ENCODE measurements at places on chromosomes 5 and 9.

DNA sequence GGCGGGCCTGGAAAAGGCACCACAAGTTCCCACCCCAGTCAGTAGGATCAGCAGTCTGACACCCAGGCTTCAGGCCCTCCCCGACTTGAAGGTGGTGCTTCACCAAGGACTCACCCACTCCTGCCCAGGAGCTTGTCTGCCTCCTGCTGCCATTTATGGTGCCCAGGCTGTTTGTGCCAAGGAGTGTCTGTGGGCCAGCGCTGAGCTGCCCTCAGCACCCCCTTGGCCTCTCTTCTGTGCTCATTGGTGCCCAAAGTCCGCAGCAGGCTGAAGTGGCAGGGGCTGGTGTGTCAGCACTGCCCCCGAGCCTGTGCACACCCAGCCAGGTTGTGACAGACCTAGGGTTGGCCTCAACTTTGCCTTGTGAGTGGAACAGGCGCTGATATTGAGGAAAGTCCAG lies 23.5 kb downstream of the JMY start:
- no peak for DNase-seq
- no peaks in the 10 kb centered on the region for H3K27me3 ChIP-seq
- H3K4me1 ChIP-seq, result no peaks in the 10 kb centered on the region
- peaks cover 6% of the 10 kb centered on the region for H3K36me3 ChIP-seq

DNA sequence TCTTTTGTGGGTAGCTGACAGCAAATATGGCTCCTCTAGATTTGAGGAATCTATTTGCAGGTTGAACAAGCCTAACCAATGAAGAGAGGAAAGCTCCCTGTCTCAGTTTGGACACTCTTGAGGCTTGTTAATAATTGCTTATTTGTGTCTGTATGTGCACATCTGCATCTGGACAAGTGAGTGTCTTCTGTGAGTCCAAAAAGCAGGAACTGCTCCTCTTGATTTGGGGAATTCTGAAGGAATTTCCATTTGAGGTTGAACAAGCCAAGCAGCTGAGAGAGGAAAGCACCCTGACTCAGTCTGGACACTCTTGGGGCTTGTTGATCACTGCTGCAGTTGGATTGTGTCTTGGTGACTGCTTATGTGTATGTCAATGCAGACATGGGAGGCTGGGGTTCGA lies 211.6 kb downstream of the DTWD2 start:
- H3K4me3 ChIP-seq, result no peak overlapping the region
- H3K4me1 ChIP-seq, result no peaks in the 10 kb centered on the region
- no peaks in the 10 kb centered on the region for H3K27me3 ChIP-seq
- no peaks in the 10 kb centered on the region for H3K36me3 ChIP-seq

GRCh38 chr9:127121628-127122175 lies 733 bp downstream of the ANGPTL2 start:
- H3K4me3 ChIP-seq, result peak overlapping the region; percentile 92
- peaks cover 7% of the 10 kb centered on the region for H3K4me1 ChIP-seq
- peak overlapping the region; percentile 89 for H3K27ac ChIP-seq
- peaks cover 3% of the 10 kb centered on the region for H3K36me3 ChIP-seq

DNA sequence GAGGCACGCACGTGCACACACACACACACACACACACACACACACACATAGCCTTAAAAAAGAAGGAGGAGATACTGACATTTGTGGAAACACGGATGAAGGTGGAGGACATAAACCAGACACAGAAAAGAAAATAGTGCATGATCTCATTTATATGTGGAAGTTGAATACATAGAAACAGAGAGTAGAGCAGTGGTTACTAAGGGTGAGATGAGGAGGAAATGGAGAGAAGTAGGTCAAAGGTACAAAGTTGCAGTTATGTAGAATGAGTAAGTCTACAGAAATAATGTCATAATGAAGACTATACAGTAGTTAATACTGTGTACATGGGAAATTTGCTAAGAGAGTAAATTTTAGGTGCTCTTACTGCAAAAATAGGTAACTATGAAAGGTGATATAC lies 412.2 kb upstream of the CDH9 start:
- no peak overlapping the region for H3K27ac ChIP-seq
- no peaks in the 10 kb centered on the region for H3K27me3 ChIP-seq
- no peaks in the 10 kb centered on the region for H3K36me3 ChIP-seq
- no peak overlapping the region for H3K4me3 ChIP-seq
- H3K4me1 ChIP-seq, result no peaks in the 10 kb centered on the region

GRCh38 chr5:98604301-98604700 lies 169.2 kb upstream of the RGMB start:
- no peaks in the 10 kb centered on the region for H3K27me3 ChIP-seq
- H3K36me3 ChIP-seq, result no peaks in the 10 kb centered on the region
- H3K4me1 ChIP-seq, result no peaks in the 10 kb centered on the region
- no peak overlapping the region for H3K4me3 ChIP-seq
- no peak for DNase-seq

- H3K27me3 ChIP-seq, result no peaks in the 10 kb centered on the region
- no peak overlapping the region for H3K4me3 ChIP-seq
- peak; percentile 34 for DNase-seq
- H3K4me1 ChIP-seq, result peaks cover 3% of the 10 kb centered on the region
- no peaks in the 10 kb centered on the region for H3K36me3 ChIP-seq
These were observed 316.6 kb downstream of the AGTPBP1 start for GRCh38 chr9:85425153-85425611.

GRCh38 chr5:12772276-12772675 lies 868.0 kb upstream of the CTNND2 start:
- no peaks in the 10 kb centered on the region for H3K27me3 ChIP-seq
- no peaks in the 10 kb centered on the region for H3K4me1 ChIP-seq
- DNase-seq, result no peak
- no peak overlapping the region for H3K4me3 ChIP-seq
- no peaks in the 10 kb centered on the region for H3K36me3 ChIP-seq

GRCh38 chr9:77449240-77450084 lies 198.7 kb downstream of the GNA14 start:
- H3K36me3 ChIP-seq, result no peaks in the 10 kb centered on the region
- no peaks in the 10 kb centered on the region for H3K27me3 ChIP-seq
- H3K4me3 ChIP-seq, result no peak overlapping the region
- no peaks in the 10 kb centered on the region for H3K4me1 ChIP-seq
- H3K27ac ChIP-seq, result no peak overlapping the region

- no peaks in the 10 kb centered on the region for H3K27me3 ChIP-seq
- no peaks in the 10 kb centered on the region for H3K4me1 ChIP-seq
- no peak overlapping the region for H3K4me3 ChIP-seq
These were observed 598.1 kb downstream of the DNAH5 start for GRCh38 chr5:13346401-13346800.

All from heart left ventricle (tissue), 16 donors.